ENCODE measurements at places on chromosomes 16 and 17.

GRCh38 chr16:25950586-25951281 lies 259.0 kb downstream of the HS3ST4 start:
- DNase-seq = no peak

- DNase-seq = peak; percentile 62
Measured at GRCh38 chr17:58587713-58588117, 73.3 kb upstream of the MTMR4 start.

- no peak for DNase-seq
Measured at GRCh38 chr17:62675260-62675659, 47.8 kb downstream of the MRC2 start.

GRCh38 chr17:21171309-21171922 lies 42.5 kb downstream of the TMEM11 start:
- no peak for DNase-seq

DNA sequence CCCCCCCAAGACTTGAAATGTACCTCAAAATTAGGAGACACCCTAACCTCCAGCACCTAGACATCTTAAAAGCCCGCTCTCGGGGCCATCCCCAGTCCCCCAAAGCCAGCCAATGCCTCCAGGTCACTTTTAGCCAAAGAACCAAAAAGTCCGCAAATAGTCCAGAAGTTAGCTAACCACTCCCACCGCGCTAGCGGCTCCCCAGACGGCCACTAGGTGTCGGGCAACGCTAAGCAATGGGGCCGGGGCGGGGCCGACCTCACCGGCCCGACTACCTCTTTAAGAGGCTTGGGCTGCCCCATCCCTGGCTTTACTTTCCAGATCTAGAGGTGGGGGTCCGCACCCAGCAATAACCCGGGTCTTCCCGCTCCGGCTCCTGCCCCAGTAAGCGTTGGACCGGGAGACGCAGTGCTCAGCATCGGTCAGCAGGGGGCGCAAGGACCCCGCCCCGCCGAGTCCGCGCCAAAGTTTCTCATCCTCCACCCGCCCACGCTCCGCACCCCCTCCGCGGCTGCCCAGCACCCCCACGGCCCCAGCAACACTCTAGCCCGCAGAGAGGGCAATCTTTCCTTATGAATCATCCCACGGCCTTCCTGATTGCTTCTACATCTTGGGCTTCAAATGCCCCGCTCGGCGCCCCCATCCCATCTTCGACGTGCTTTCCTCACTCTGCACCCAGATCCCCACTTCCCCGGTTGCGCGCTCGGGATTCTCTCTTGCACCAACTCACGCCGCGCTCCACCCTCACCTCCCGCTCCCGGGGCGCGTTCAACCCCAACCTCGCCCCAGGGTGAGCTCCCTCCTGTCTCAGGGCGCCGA lies 765 bp downstream of the COL1A1 start:
- DNase-seq = peak; percentile 98

Data from SJSA1 (cell line).